Neural progenitor cell (in vitro differentiated cells): ENCODE measurements at places on chromosomes 2 and 18.
A peak's percentile ranks its signal among the peaks of the same experiment; 100 is the strongest.

GRCh38 chr2:128342550-128342949 is 23.9 kb upstream of the HS6ST1 start:
- no peaks in the 10 kb centered on the region for H3K27me3 ChIP-seq
- no peak for DNase-seq
- H3K27ac ChIP-seq = no peak overlapping the region
- H3K36me3 ChIP-seq = no peaks in the 10 kb centered on the region
- no peak overlapping the region for H3K4me3 ChIP-seq
- no peaks in the 10 kb centered on the region for H3K4me1 ChIP-seq

DNA sequence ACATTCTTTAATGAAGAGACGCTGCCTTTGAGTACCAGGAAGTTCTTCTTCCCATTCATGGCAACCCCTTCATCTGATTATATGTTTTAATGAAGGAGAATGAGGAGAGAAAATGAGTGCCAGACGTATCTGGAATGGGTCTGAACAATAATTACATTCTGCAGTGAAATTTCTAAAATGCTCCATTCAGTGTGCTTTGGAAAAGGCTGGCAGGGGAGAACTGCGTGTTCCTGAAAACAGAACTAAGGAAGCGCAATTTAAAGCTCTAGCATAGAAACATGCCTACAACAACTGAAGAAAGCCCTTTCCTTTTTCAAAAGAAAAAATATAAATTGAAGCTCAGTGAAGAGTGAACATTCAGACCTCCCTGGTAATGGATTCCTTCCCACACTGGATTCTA is 58.8 kb downstream of the BOD1L2 start:
- peaks cover 4% of the 10 kb centered on the region for H3K27me3 ChIP-seq
- no peak for DNase-seq
- no peaks in the 10 kb centered on the region for H3K36me3 ChIP-seq
- peaks cover 23% of the 10 kb centered on the region for H3K4me1 ChIP-seq

- no peaks in the 10 kb centered on the region for H3K27me3 ChIP-seq
- no peaks in the 10 kb centered on the region for H3K36me3 ChIP-seq
- DNase-seq = no peak
- peak overlapping the region; percentile 10 for H3K27ac ChIP-seq
- peaks cover 35% of the 10 kb centered on the region for H3K4me1 ChIP-seq
Measured at GRCh38 chr2:742221-742620, 65.0 kb upstream of the TMEM18 start.

DNA sequence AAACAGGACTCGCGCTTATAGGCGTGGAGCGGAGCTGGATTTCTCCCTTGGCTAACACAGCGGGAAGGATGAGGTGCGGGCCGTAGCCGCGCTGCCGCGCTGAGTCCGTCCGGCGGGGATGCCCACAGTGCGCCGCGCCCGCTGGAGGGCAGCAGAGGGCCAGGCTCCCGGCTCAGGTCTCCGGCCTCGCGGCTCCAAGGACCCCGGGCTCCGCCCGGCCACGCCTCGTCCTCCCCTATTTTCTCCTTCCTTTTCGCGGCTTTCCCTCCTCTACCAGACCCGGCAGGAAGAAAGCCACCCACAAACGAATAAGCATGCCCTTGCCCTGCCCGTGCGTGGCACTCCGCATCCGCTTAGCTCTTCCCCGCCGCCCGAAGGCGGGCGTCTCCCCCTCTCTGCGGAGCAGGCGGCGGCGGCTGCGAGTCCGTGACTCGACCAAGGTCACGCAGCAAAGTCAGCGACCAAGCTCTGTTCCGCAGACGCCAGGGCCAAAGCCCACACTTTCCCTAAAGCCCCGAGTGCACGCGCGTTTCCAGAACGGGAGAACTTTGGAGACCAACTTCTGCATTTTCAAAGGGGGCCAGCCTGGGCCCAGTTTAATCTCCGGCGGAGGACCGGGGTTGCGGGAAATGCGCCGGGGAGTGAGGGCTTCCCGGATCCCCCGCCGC is 48.5 kb downstream of the KCNIP3 start:
- peak overlapping the region; percentile 53 for H3K4me3 ChIP-seq
- peaks cover 99% of the 10 kb centered on the region for H3K27me3 ChIP-seq
- H3K36me3 ChIP-seq = no peaks in the 10 kb centered on the region
- no peak overlapping the region for H3K27ac ChIP-seq

DNA sequence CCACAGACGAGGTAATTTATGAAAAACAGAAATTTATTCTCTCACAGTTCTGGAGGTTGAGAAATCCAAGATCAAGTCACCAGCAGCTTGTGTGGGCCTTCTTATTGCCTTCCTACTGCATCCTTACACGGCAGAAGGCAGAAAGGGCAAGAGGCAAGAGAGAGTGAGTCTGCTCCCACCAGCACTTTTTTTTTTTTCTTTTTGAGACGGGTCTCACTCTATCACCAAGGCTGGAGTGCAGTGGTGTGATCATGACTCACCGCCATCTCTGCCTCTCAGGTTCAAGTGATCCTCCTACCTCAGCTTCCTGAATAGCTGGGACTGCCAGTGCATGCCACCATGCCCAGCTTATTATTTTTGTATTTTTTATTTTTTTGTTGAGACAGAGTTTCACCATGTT is 78.5 kb upstream of the HK2 start:
- no peaks in the 10 kb centered on the region for H3K36me3 ChIP-seq
- H3K27me3 ChIP-seq = no peaks in the 10 kb centered on the region
- H3K27ac ChIP-seq = no peak overlapping the region
- DNase-seq = no peak
- no peaks in the 10 kb centered on the region for H3K4me1 ChIP-seq
- no peak overlapping the region for H3K4me3 ChIP-seq

DNA sequence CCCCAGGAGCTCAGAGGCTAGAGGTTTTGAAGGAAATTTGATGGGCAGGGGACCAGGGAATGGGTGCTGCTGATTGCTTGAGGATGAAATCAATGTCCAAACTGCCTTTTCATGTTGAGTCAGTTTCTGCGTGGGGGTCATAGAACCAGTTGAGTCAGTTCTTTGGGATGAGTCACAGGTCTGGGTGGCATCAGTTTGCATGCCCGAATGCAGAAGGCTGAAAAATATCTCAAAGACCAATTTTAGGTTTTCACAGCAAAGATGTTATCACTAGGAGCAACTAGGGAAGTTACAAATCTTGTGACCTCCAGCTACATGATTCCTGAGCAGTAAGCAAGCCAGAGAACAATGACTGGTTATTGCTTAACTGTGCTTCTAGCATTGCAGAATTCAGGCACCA is 1135.1 kb upstream of the CRIM1 start:
- no peaks in the 10 kb centered on the region for H3K4me1 ChIP-seq
- DNase-seq = no peak
- H3K4me3 ChIP-seq = no peak overlapping the region
- no peaks in the 10 kb centered on the region for H3K27me3 ChIP-seq

DNA sequence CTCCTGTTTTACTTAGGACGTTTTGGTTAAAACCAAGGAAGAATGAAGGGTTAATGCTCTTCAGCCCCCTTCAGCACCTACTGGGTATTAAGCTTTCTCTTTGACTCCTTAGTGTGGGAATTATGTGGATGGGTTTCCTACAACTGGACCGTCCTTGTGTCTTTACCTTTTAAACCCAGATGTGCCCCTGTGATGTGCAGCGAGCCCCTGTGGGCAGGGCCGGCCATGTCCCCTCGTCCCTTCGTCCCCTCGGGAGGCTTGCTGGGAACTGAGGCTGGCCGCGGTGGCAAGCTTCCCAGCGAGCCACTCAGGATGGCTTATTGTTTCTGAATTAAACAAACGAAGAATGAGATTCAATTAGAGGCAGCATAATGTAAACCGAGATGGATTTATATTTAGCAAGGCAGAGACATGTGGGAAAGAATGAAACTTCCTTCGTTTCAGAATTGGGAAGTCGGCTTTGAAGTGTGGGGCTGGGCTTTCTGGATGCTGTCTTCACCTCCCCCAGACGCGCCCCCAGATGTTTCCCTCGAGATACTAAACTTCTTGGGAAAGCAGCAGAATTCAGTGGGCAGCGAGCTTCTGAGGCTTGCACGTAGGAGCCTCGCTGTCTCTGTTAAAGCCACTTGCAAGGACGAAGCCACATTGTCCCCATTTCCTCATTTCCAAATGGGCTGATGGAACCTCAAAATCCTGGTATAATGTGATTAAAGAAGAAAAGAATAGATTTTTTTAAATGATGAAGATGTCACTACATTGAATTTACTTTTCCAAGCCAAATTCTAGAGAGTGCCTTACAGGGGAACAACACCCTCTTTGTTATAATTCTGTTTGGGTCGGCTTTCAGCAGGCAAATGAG is 146.0 kb downstream of the VAPA start:
- no peak for DNase-seq
- peaks cover 17% of the 10 kb centered on the region for H3K4me1 ChIP-seq
- no peak overlapping the region for H3K4me3 ChIP-seq
- H3K36me3 ChIP-seq = no peaks in the 10 kb centered on the region
- no peak overlapping the region for H3K27ac ChIP-seq
